Upper lobe of left lung (tissue), 6 donors: ENCODE measurements at places on chromosomes 3 and 15. TPM values are rescaled to one million over a fixed set of nuclear protein-coding genes. Genes with fewer than 3 reads are reported as not detected.

BCHE gene
- total RNA-seq: 2.3 TPM

PPP1R14D gene
- 0.34 TPM for total RNA-seq

TAGLN3 gene
- total RNA-seq: not detected

LRRC31 gene
- 1.00 TPM for total RNA-seq

- H3K27ac ChIP-seq: no peak overlapping the region
- H3K4me3 ChIP-seq: no peak overlapping the region
- DNase-seq: no peak
Observed at GRCh38 chr3:149634573-149634972, 23.3 kb downstream of the WWTR1 start.

DNA sequence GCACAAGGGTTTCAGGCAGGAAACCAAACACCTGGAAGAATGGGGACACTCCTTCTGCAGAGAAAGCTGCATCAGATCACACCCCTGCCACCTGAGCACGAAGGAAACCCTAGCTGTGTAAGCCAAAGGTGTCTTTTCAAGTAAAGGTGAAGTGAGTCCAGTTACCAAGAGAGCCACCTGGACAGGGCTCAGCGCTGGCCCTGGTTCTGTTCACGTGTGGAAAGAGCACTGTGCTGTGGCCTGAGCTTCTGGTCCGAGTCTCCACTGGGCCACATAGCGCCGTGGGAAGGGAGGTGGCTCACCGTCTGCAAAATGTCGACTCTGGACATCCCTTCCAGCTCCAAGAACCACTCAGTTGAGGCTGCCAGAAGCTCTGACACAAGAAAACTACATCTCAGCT is 151.1 kb downstream of the ADAMTS17 start:
- no peaks in the 10 kb centered on the region for H3K27me3 ChIP-seq
- H3K4me3 ChIP-seq: no peak overlapping the region
- H3K27ac ChIP-seq: no peak overlapping the region
- H3K36me3 ChIP-seq: no peaks in the 10 kb centered on the region
- no peaks in the 10 kb centered on the region for H3K4me1 ChIP-seq

LMAN1L gene
- total RNA-seq: not detected

GRCh38 chr15:98800437-98801233 is 152.3 kb downstream of the IGF1R start:
- H3K4me3 ChIP-seq: no peak overlapping the region
- no peaks in the 10 kb centered on the region for H3K36me3 ChIP-seq

DNA sequence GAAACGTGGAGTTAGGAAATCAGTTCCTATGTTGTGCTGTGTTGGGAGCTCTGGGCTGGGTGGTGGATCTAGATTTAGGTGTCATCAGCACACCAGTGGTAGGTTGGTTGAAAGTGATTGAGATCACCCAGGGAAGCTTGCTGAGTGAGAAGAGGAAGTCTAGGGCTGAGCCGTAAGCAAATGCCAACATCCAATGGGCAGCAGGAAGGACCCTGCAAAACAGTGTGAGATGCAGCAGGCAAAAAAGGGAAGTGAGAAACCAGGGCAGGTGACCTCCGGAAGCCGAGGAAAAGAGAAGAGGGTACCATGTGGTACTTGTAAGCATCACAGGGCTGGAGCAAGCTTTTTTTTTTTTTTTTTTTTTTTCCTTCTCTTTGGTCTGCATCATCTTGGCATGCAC is 15.9 kb upstream of the COPG1 start:
- peaks cover 15% of the 10 kb centered on the region for H3K4me1 ChIP-seq
- peak overlapping the region; percentile 75 for H3K27ac ChIP-seq
- DNase-seq: peak; percentile 82
- H3K27me3 ChIP-seq: no peaks in the 10 kb centered on the region
- no peaks in the 10 kb centered on the region for H3K36me3 ChIP-seq
